ENCODE measurements at places on chromosomes 12 and 14. TPM values are rescaled to one million over a fixed set of nuclear protein-coding genes. Genes with fewer than 3 reads are reported as not detected.

- H3K4me3 ChIP-seq, result no peak overlapping the region
- no peaks in the 10 kb centered on the region for H3K36me3 ChIP-seq
- no peaks in the 10 kb centered on the region for H3K4me1 ChIP-seq
- no peak overlapping the region for H3K27ac ChIP-seq
Observed at GRCh38 chr14:19771895-19772430, 1.3 kb upstream of the OR4M1 start.

DNA sequence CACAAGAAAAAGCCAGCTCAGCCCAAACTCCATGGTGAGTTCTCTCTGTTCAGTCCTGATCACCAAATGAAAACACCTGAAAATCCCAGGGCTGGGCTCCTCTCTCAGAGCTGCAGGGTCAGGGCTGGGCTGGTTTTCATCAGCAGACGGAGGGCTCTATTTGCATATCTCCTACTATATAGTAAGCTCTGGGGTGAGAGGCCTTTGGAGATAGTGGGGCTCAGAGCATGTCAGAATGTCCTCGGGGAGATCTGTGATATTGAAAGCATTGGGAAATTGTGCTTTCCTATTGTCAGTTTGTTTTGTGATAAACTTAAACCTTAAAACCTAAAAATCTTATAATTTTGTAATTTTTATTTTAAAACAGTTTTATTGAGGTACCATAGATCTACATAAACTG is 742.6 kb downstream of the TMEM121 start:
- no peak overlapping the region for H3K4me3 ChIP-seq
- H3K36me3 ChIP-seq, result no peaks in the 10 kb centered on the region

DNA sequence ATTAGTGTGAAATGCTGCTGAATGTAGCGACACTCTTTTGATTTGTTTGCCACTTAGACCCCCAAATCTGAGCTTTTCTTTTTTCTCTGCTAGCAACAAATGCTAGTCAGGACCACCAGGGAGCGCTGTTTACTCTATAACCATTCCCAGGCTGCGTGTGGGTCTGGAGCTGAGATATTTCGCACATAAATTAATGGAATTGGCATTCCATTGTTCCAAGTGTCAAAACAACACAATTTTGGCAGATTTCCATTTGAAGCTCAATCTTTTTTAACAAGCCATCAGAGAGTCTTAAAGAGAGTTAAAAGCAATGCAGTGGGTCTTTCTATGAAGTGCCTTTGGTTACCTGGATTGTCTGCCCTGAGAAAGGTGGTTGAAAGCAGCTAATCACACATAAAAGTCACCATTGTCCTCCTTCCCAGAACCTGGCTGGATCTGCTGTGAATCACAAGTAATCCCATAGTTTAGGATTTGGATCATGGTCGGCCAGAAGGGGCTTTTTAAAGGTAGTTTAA is 7.4 kb upstream of the TMEM132C start:
- no peaks in the 10 kb centered on the region for H3K36me3 ChIP-seq
- no peaks in the 10 kb centered on the region for H3K4me1 ChIP-seq
- no peak for DNase-seq
- H3K27ac ChIP-seq, result no peak overlapping the region

- H3K27ac ChIP-seq, result no peak overlapping the region
- no peak overlapping the region for H3K4me3 ChIP-seq
- H3K27me3 ChIP-seq, result no peaks in the 10 kb centered on the region
Observed at GRCh38 chr14:82070040-82070439, 536.4 kb upstream of the SEL1L start.

DNA sequence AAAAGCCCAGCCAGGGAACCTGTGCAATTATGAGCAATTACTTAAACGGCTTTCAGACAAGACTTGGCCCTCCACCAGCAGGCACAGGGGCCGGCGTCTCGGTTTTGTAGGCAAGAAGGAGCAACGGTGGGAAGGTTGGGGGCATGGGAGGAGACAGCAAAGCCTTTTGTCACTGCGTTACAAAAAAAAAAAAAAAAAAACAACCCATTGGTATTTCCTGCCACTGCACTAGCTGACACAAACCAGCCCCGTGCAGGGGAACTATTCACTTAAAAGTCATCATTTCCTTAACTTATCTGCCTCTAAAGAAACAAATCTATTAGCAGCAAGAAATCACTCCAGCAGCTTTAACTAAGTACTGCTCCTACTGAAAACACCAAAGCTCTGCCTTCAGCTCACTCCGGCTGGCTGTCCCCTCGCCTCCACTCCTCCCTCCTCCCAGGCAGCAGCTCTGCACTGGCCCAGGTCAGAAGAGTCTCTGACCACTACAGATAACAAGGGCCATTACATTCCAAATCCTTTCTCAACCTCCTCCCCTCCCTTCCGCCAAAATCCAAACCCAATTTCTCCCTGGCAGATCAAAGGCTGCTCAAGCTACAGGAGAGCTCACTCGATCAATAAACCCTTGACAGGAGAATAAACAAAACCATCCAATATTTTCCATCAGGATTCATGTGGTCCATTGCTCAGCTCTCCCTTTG is 105.2 kb upstream of the CDKN3 start:
- H3K27me3 ChIP-seq, result no peaks in the 10 kb centered on the region
- no peak for DNase-seq
- H3K36me3 ChIP-seq, result no peaks in the 10 kb centered on the region
- no peaks in the 10 kb centered on the region for H3K4me1 ChIP-seq

DNA sequence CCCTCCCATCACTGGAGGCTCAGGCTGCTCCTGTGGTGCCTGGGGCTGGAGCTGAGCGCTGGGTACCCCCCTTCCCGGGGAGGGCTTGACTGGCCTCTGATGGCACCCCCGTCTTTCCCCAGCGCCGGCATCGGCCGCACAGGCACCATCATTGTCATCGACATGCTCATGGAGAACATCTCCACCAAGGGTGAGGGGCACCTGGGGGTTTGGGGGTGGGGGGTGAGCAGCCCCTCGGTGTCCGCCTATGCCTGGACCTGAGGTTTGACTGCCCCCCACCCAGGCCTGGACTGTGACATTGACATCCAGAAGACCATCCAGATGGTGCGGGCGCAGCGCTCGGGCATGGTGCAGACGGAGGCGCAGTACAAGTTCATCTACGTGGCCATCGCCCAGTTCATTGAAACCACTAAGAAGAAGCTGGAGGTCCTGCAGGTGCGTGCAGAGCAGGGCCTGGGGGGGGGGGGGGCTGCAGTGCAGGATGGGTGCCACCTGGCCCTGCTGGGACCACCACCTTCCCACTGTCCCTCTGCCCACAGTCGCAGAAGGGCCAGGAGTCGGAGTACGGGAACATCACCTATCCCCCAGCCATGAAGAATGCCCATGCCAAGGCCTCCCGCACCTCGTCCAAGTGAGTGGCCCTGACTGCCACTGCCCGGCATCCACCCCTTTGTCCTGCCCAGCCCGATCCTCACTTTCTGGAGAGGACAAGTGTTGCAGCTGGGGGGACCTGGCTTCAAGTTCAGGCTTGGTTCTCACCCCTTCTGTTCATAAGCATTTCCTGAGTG is 8.8 kb downstream of the PTPN6 start:
- H3K4me1 ChIP-seq, result peaks cover 17% of the 10 kb centered on the region
- DNase-seq, result no peak
- no peaks in the 10 kb centered on the region for H3K27me3 ChIP-seq
- H3K36me3 ChIP-seq, result peaks cover 2% of the 10 kb centered on the region

DNA sequence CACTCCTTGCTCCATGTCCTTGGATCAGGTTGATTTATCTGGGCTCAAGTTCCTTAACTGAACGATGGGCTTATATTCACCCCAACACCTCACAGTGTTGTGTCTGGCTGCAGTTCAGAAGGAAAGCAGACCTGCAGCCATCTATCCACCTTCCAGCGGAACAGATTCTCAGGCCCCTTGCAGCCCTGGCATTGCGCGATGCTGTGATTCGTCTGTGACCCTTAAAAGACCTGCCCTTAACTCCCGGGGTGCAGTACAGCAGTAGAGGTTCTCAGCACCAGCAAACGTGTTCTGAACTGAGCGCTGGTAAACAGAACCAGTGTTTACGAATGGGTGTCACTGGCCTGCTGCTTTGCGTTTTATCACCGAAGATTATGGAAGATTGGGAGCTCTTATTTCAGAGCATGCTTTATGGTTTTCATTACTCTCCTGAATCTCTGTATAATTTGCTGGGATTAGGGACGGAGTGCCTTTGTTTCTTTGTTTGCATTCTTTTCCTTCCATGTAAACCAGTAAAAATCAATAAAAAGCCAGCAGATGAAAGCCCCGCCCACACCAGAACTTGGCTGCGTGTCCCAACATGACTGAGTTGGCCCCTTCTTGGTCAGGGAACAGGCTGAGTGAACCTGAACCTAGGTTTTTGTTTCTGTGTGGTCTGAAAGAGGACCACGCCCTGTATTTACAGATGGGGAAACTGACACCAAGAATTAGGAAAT is 286.7 kb upstream of the CRY1 start:
- H3K27me3 ChIP-seq, result no peaks in the 10 kb centered on the region
- no peaks in the 10 kb centered on the region for H3K36me3 ChIP-seq
- DNase-seq, result no peak
- no peak overlapping the region for H3K27ac ChIP-seq
- H3K4me3 ChIP-seq, result no peak overlapping the region

DNA sequence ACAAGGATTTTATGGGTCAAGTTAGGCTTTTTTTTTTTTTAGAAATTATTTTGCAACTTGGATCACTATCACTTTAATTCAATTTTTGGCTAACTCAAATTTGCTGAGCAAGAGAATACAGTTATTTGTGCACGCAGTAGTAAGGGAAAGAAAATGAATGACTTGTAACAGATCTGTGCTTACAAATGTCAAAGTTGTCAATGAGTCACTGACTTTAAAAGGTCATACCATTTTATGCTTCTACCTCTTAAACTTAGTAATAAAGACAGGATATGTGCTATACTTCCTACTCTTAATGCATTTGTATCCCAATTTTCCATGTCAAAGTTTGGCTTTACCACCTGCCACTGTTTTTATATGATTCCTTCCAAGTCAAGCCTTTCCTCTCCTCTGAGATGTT is 131.1 kb upstream of the FBXO33 start:
- H3K4me1 ChIP-seq, result no peaks in the 10 kb centered on the region
- H3K27ac ChIP-seq, result no peak overlapping the region
- no peaks in the 10 kb centered on the region for H3K27me3 ChIP-seq
- no peak for DNase-seq

DNA sequence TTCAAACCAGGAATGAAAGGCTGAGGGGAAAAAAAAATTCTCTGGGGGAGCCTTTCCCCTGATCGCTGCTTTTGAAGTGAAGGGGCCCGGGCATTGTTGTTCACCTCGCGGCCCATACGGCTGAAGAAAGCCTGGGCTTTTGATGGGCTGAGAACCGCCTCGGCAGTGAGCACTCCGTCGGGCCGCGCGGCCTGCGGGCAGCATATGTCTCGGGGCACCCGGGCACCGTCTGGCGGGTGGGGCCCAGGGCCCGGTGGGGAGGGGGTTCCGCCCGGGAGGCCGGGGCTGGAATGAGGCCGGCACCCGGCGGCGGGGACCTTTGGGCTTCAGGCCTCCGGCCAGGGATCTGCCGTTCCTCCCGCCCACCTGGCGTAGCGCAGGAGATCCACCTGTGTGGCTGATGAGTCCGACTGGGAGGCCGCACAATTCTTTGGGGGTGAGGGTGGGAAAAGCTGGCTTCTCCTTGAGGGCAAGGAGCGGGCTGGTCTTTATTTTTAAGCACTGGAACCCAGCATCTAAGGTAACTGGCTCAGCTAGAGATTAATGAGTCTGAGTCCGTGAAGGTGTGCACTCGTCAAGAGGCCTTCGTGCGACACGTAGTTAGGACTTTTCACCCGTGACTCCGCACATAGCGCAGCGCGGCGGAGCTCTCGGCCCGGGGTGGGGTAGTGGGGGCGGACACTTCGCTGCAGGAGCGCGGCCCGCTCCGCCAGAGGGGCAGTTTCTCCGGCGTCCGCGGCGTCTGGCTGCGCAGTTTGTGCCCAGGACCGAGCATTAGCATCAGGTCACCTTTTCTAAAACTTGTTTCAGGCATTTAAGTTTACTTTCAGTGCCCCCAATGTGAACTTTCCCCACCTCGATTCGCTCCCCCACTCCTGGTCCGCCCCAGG is 10.6 kb downstream of the FOXA1 start:
- no peak overlapping the region for H3K4me3 ChIP-seq
- DNase-seq, result no peak
- H3K27ac ChIP-seq, result no peak overlapping the region
- H3K27me3 ChIP-seq, result peaks cover 69% of the 10 kb centered on the region

- peak overlapping the region; percentile 67 for H3K4me3 ChIP-seq
- peaks cover 50% of the 10 kb centered on the region for H3K4me1 ChIP-seq
- H3K36me3 ChIP-seq, result no peaks in the 10 kb centered on the region
- H3K27me3 ChIP-seq, result no peaks in the 10 kb centered on the region
Observed at GRCh38 chr14:99737451-99737951, 53.4 kb downstream of the CYP46A1 start.

- H3K4me1 ChIP-seq, result no peaks in the 10 kb centered on the region
- H3K27ac ChIP-seq, result no peak overlapping the region
- no peaks in the 10 kb centered on the region for H3K36me3 ChIP-seq
- no peaks in the 10 kb centered on the region for H3K27me3 ChIP-seq
Observed at GRCh38 chr12:33026791-33027190, 130.2 kb upstream of the PKP2 start.

GRCh38 chr14:94650806-94651805 is 38.9 kb downstream of the SERPINA3 start:
- no peak overlapping the region for H3K4me3 ChIP-seq
- H3K4me1 ChIP-seq, result no peaks in the 10 kb centered on the region
- no peak overlapping the region for H3K27ac ChIP-seq
- H3K36me3 ChIP-seq, result no peaks in the 10 kb centered on the region

DNA sequence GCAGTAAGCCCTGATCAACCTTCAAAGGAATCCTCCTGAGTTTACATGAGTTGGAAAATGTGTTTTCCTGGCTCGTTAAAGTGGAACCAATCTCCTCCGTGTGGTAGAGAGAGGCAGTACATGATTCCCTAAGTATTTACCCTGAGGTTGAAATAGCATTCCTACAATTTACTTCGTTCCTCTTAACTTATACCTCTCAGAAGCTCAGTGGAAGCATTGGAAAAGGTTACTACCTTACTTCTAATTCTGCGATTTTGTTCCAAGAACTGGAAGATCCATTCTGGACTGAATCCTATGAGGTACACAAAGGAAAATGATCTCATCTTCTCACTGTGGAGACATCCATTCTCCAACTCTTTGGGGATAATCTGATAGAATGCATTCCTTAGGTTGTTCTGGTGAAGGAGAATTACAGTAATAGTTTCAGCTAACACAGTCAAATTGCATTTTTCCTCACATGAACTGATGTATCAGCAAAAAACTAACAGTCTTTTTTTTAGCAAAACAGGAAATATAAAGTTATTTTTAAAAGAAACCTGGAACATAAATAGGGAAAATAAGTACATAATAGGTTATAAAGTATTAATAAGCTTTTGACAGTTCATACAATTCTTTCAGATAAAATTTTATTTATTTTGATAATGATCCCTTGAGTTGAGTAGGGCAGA is 475.6 kb downstream of the PDZRN4 start:
- H3K4me1 ChIP-seq, result no peaks in the 10 kb centered on the region
- no peaks in the 10 kb centered on the region for H3K36me3 ChIP-seq
- H3K27ac ChIP-seq, result no peak overlapping the region

GRCh38 chr14:60951776-60952435 is 29.0 kb downstream of the TRMT5 start:
- DNase-seq, result no peak
- peaks cover 6% of the 10 kb centered on the region for H3K36me3 ChIP-seq
- H3K4me3 ChIP-seq, result no peak overlapping the region
- H3K4me1 ChIP-seq, result peaks cover 24% of the 10 kb centered on the region

GRCh38 chr14:63752449-63753169 is 24.7 kb upstream of the SGPP1 start:
- no peaks in the 10 kb centered on the region for H3K27me3 ChIP-seq
- H3K36me3 ChIP-seq, result no peaks in the 10 kb centered on the region
- no peak overlapping the region for H3K27ac ChIP-seq
- DNase-seq, result no peak
- no peaks in the 10 kb centered on the region for H3K4me1 ChIP-seq

The BEGAIN gene
- total RNA-seq, result 0.49 TPM

The ANO2 gene
- 9.8 TPM for total RNA-seq

The PTGDR gene
- total RNA-seq, result not detected

The KRT71 gene
- not detected for total RNA-seq

The SERPINA9 gene
- total RNA-seq, result not detected

Data from gastrocnemius medialis (tissue), 4 donors.